ENCODE measurements at places on chromosomes 3 and 15.

- DNase-seq, result no peak
These were observed 210.6 kb downstream of the UBE3A start for GRCh38 chr15:25228261-25228660.

- DNase-seq, result no peak
These were observed 71.1 kb upstream of the IMPG2 start for GRCh38 chr3:101391413-101391950.

DNA sequence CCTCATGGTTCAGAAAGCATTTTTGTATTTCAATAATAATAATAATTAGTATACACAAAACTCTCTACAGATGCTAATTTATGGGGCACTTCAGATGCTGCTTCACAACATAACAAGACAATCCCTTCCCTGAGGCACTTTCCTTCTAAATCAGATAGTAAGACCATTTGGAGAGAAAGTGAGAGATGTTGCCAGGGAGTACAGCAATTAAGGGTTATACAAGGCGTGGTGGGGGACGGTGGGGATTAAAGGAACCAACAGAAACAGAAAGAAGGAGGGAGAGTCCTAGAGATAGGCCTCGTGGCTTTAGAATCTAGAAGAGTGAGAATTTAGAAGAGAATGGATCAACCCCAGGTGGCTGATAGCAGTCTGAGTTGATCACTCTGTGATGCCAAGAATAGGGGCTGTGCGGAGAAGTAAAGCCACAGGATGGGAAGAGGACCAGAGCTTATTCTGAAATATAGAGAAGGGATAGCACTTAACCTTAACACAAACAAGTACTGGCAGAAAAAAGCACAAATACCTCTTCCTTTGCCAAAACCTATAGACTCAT is 76.9 kb downstream of the ETFA start:
- no peak for DNase-seq

DNA sequence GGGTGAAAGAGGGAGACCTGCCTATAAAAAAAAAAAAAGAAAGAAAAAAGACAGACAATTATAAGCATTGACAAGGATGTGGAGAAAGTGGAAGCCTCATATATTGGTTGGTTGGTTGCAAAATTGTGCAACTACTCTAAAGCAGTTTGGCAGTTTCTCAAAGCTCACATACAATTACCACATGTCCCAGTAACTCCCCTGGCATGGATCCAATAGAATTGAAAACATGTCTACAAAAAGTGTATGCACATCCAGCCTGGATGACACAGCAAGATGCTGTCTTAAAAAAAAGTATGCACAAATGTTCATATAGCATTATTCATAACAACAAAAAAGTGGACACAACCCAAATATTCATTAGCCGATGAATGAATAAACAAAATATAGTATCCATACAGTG is 19.5 kb downstream of the SETMAR start:
- DNase-seq, result no peak

DNA sequence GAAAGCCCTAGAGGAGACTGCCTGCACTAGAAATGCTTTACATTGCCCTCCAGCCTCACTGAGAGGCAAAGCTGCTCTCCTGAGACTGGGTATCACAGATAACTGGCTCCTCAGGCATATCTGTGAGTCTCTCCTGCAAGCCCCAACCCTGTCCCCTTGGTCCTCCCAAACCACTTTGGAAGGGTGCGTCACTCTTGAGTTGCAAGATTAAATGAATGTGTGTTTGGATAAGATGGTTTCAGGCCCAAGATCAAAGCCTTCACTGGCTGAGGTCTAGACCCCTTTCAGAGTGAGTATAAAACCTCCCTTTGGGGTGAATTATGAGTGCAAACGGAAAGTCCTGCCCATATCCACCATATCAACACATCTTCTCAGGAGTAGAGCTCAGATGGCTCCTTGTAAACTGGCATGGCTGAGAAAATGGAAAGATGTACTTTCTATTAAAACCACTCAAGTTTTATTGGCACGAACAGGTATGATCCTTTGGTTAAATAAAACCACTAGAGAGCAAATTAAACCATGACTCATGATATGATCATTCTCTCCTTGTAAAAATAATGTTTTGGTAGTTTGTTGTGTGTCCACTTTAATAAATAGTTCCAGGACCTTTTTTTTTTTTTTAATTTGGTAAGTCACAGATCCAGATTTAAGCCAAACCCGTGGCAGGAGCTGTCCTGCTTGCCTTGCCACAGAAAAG is 164.0 kb downstream of the CHST2 start:
- DNase-seq, result no peak

DNA sequence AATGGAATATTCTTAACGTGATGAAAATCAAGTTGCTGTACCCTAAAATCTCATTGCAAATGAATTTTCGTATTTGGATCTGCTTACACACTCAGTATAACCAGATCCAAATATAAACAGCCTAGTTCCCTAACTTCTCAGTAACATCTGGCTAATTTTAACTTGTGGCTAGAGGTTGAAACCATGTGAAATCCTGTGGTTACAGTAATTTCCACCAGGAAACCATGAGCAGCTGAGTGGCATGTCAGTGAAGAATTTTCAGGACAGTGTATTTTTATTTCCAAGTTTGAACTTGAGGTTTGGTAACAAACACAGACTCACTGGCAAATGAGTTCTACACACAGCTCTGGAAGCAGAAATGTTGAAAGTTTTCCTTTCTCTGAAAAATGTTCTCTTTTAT is 754.1 kb downstream of the NR2F2 start:
- no peak for DNase-seq

DNA sequence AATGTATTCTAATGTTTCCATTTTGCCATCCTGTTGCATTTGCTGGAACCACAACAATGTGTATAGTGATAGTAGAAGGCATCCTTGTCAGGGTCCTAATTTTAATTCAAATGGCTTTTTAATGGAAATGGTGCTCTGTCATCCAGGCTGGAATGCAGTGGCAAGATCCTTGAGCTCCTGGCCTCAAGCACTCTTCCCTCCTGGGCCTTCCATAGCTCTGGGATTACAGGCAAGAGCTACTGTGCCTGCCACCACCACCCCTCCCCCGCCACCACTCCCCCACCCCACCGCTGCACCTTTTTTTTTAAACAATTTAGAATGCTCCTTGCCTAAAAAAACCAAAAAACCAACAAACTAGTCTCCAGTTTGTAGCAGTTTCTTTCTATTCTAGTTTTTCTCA is 15.2 kb upstream of the IQCF6 start:
- no peak for DNase-seq

- DNase-seq, result no peak
These were observed 153.0 kb downstream of the CPNE4 start for GRCh38 chr3:131881777-131882176.

GRCh38 chr3:197718891-197719290 is 17.8 kb downstream of the RUBCN start:
- DNase-seq, result no peak

- no peak for DNase-seq
These were observed 8.9 kb upstream of the CTDSPL start for GRCh38 chr3:37852771-37853170.

DNA sequence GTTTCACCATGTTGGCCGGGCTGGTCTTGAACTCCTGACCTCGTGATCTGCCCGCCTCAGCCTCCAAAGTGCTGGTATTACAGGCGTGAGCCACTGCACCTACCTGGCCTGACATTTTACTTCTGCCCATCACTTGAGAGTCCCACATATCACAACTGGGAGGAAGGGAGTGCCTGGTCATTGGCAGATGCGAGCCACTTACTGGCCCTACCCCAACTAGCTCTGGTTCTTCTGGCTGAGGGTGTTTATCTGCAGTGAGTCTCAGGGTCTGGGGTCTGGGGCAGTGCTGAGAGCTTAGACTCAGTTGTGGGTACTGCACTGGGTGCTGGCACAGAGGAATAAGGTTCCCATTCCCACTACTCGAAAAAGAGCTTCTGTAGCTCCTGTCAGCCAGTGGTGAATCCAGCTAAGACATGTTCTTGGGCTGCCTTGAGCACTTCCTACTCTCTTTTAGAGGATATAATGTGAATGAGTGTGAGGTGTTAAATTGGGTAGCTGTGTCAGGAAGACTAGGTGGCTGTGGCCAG is 30.2 kb downstream of the DAG1 start:
- DNase-seq, result no peak

- no peak for DNase-seq
These were observed 26.8 kb upstream of the RPL29 start for GRCh38 chr3:52022323-52023100.

GRCh38 chr3:160126051-160126450 is 99.2 kb upstream of the C3orf80 start:
- no peak for DNase-seq

All from hypothalamus (tissue), 51 donors.